Neuronal stem cell (in vitro differentiated cells): ENCODE measurements at places on chromosomes 5 and 9.

GRCh38 chr9:79061752-79062616 is 509.8 kb upstream of the TLE4 start:
- DNase-seq: no peak

DNA sequence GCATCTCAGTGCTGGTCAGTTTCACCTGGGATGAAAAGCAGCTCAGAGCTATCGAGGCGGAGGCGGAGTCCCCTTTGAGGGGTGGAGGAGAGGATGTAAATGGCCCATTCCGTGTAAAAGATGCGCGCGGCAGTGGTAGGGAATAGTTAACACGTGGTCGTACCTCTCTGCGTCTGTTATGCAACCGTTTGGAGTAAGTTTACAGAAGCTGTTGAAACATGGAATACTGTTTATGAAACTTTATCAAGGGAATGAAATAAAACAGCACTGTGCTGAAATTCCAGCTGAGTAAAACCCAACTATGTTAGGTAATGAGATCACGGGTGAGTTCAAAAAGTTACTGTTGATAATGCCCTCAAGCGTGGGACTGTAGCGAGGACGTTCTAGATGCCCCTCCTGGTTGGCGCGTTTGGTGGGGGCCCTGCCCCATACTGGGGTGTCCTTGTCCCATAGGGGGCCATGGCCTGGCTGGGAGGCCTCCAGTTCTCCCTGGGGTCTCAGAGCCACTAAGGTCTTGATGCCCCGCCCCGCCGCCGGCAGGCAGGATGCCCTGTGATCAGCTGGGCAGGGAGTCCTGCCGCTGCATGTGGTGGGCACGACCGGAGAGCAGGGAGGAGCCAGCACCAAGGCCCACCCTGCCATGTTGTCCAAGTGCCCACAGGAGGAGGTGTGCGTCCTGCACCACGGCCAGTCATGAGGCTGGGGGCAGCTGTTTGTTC is 90.9 kb downstream of the COL5A1 start:
- no peak for DNase-seq

- DNase-seq: no peak
Observed at GRCh38 chr5:87885758-87886157, 382.9 kb downstream of the TMEM161B start.

GRCh38 chr9:99693888-99694287 is 127.8 kb upstream of the NR4A3 start:
- DNase-seq: no peak

- DNase-seq: no peak
Observed at GRCh38 chr5:101687349-101687985, 608.6 kb downstream of the SLCO4C1 start.

DNA sequence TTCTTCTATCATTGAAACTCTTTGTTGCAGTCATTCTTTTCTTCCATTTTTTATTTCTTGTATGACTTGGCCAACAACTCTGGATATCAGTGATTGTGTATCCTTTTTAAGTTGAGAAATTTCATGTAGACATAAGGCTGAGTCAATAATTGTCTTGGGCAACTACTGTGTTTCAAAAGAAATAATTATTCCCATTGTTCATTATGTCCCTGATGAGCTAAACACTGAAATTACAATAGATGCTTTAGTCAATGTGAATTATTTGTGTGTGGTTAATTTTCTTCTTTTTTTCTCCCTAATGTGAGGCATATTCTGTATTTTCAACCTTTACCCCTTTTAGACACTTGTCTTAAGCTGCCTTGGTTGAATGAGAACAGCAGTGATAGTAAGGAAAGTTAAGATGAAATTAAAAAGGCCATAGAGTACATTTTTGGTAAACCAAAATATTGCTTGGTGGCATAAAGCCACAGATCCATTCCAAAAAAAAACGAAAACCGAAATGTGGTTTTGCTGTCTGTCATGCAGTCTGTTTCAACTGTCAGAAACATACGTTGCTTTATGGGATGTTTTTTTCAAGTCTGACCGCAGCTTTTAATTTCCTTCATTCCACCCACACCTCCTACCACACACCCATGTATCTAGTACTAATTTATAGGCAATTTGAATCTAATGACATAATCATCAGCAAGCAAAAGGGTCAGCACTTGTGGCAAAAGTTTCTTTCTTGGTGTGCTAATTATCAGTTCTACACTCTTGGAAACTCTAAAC is 21.1 kb downstream of the TLE4 start:
- DNase-seq: no peak

DNA sequence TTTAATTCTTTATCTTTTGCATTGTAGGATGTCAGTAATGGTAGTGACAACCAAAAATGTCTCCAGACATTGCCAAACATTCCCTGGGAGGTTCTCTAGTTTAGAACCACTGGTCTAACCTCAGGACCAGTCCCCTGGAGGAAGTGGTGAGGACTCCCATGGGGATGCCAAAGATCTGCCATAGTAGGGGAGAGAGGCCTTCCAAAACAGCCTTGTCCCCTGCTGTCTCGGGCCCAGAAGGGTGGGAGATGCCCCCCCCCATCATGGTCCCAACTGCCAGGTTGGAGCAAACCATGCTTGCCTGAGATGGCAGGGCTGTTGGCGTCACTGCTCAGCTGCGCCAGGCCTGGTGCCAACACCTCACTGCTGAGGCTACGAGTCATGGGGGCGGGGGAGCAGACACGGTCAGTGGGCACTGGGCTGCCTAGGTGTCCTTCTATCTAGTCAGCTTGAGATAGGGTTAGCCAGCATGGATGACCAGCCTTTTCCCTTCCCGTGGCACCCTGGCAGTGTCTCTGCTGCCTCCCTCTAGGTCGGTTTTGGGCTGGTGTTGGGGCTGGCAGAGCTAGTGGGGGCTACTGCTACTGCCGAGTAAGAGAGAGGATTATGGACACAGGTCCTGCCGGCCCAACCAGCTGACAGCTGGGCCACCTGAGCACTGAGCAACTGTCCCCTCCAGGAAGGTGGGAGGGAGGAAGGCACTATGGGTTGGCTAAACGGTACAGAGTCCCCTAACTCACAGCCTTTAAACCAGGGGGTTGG is 8.3 kb upstream of the CXXC5 start:
- DNase-seq: no peak

DNA sequence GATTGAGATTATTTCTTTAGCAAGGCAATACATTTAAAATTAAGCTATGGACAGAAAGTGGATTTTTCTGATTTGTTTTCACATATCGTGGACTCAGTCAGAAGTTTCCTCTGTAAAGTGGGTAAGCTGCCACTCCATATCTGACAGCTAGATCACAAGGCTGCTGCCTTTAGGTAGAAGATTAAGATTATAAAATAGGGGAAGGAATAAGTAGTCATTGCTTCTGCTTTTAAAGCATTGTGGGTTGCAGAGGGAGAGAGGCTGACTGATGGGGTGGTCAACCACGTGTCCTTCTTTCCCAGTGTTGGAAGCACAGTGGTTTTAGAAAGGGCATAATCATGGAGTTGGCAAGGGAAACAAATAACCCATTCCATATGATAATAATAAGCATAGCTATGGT is 74.3 kb upstream of the MOCS2 start:
- no peak for DNase-seq

GRCh38 chr9:79469164-79469563 is 102.6 kb upstream of the TLE4 start:
- no peak for DNase-seq

DNA sequence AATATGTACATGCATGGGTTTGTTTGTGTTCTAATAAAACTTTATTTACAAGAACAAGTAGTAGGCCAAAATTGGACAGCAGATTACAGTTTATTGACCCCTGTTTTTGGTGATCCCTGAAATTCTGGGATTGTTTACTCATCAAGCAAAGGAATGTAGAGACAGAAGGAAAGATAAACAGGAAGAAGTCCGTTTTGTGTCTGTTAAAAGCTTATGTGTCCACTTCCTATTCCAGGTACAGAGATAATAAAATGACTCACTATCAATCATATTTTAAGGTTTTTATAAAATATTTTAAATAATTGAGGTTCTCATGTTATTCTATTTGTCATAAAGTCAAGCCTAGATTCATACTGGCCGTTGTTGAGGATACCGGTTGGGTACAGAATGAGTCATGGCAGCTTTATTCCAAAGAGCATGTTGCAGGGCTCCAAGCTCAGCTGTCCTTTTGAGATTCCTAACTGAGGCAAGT is 214.9 kb upstream of the DAB2 start:
- DNase-seq: no peak

DNA sequence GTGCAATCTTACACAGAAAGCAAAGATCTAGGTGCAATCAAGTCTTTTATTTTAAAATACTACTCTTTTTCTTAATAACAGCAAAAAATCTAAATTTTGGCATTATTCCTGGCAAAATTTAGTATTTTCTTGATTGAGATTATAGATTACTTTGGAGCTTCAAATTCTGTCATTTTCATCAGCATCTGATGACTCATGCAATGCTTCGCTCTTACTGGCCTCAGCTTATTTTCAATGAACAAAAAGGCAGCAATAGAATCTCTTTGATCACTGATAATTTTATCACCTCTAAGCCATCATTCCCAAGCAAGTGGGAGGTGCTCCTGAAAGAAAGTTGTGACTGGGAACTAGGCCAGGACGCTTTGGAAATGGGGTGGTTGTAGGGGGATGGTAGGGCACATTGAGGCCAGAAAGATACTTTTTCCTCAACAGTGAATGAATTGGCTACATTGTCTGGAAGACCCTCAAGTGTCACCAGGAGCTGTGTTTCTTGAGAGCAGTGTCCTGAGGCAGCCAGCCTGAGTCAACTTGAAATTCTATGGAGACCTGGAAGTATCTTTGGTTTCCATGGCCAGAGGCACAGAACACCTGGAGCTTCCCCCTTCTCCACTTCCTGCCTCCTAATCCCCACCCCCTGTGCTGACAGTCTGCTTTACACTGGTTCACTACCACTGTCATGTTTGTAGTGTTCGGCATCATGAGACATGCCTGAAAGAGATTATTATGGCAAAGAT is 46.9 kb upstream of the APC start:
- DNase-seq: no peak
